GM12878 (cell line): ENCODE measurements at places on chromosomes 1 and 21.

DNA sequence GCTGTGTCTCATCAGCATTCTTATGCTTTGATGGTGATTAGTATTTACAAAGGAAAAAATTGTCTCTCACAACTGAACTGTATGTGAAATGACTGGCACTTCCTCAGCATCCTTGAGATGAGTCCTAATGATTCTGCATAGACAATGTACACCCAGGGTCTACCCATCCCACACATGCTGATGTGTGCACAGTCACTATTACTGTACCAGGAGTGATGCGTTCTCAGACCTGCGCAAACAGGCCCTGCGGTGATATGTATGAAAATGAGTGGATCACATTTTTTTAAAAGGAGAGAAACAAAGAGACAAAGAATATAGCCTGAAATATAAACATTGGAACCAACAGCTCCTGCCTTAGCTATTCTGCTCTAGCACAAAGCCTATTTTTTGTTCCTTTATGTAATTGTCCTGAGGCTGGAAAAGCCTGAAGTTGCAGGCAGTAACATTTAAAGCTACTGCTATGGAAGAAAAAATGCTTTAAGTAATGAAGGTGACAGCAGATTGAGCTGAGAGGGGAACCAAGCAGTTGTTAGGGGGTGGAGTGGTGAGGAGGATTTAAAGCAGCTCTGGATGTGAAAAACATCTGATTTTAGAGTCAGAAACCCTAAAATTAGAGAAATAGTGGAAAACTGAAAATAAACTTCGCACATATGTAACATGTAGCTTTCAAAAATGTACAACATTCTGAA is 5.5 kb downstream of the RCAN1 start:
- H3K4me3 ChIP-seq: no peak overlapping the region
- peaks cover 6% of the 10 kb centered on the region; the same call in 1 of the 2 replicates for H3K4me1 ChIP-seq
- H3K27me3 ChIP-seq: no peaks in the 10 kb centered on the region
- no peaks in the 10 kb centered on the region for H3K36me3 ChIP-seq
- no peak overlapping the region for H3K27ac ChIP-seq

DNA sequence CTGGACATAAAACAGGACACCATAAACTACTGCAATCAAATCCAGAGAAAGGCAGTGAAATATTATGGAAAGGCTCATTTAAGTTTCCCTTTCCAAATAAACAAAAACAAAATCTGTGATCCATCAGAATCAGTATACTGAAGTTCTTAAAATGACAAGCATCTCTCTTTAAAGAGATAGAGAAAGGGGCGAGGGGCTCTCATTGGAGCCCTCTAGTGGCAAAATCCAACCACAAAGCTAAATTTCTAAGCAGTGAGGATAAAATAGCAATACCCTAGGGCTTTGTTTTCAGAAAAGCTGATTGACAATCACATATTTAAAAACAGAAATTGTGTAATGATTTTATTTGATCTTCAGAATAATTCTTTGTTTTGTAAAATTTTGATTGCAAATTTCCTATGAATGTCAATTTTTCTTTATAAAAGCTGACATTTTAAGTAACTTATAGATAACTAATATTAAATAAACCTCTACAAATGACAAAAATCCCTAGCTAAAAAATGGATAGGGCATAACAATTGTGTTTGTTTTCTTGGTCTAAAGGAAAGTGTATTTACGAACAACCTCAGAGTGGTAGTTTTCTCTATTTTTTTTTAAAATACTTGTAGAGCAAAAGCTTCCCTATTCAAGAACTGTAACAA is 138.2 kb downstream of the COL24A1 start:
- no peaks in the 10 kb centered on the region for H3K27me3 ChIP-seq
- peaks cover 16% of the 10 kb centered on the region; the same call in 1 of the 2 replicates for H3K4me1 ChIP-seq
- no peaks in the 10 kb centered on the region for H3K36me3 ChIP-seq
- H3K27ac ChIP-seq: no peak overlapping the region; the same call in 1 of the 2 replicates

- no peak overlapping the region for H3K4me3 ChIP-seq
- H3K27me3 ChIP-seq: no peaks in the 10 kb centered on the region
- H3K36me3 ChIP-seq: no peaks in the 10 kb centered on the region
- no peaks in the 10 kb centered on the region for H3K4me1 ChIP-seq
- H3K27ac ChIP-seq: no peak overlapping the region
These were observed 98.0 kb upstream of the KCNJ6 start for GRCh38 chr21:38014298-38014697.

GRCh38 chr1:114153261-114154145 is at the start of gene SYT6:
TSS of gene SYT6 (minus strand) at chr1:114153869. CDS start at chr1:114153772, 97 bp downstream.
- no peak within 1 kb of the TSS for H3K27ac ChIP-seq
- DNase-seq: no peak
- H3K4me1 ChIP-seq: no peaks in the 10 kb centered on the region
- H3K36me3 ChIP-seq: no peaks in the 10 kb centered on the region

GRCh38 chr1:28642056-28642846 is 616 bp downstream of the TAF12 start:
- peaks cover 12% of the 10 kb centered on the region for H3K4me1 ChIP-seq
- no peaks in the 10 kb centered on the region for H3K36me3 ChIP-seq

DNA sequence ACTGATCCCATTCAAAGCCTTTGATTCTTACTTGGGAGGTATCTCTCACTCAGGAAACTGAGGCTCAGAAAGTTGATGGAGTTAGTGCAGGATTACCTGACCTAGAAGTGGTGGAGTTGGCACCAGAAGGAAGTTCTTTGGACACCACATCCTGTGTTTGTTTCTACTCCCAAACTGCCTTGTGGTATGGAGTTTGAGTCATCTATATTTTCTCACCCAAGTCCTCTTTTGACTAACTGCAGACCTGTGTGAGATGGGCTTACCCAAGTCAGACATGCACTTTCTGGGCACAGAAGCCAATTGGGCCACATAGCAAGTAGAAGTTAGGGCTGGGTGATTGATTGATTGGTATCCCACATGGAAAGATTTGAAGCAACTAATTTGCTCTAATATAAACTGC is 36.1 kb downstream of the FGGY start:
- H3K27me3 ChIP-seq: no peaks in the 10 kb centered on the region
- peaks cover 3% of the 10 kb centered on the region for H3K4me1 ChIP-seq
- H3K36me3 ChIP-seq: no peaks in the 10 kb centered on the region; the same call in 1 of the 2 replicates
- no peak overlapping the region for H3K4me3 ChIP-seq

GRCh38 chr1:1219341-1219740 is 5.4 kb upstream of the TNFRSF4 start:
- peaks cover 13% of the 10 kb centered on the region for H3K4me1 ChIP-seq
- H3K27ac ChIP-seq: no peak overlapping the region
- no peak overlapping the region for H3K4me3 ChIP-seq
- H3K27me3 ChIP-seq: no peaks in the 10 kb centered on the region
- no peak for DNase-seq

DNA sequence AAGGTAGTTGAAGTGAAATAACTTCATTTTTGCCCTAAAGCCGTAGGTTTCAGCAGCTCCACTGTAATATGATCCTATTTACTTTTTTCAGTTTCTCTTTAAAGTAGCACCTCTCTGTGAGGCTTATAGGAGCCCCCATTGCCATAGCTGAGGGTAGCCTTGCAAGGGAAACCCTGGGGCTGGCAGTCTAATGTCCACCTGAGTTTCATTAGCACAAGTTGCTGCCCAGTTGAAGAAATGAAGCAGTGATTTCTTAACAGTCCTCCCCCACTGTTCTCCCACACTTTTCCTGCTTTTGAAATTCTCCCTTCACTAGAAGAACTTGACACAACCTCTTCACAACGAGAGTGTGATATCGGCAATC is 1.5 kb downstream of the HMCN1 start:
- no peak overlapping the region for H3K4me3 ChIP-seq
- no peaks in the 10 kb centered on the region for H3K36me3 ChIP-seq
- H3K4me1 ChIP-seq: no peaks in the 10 kb centered on the region
- no peak overlapping the region for H3K27ac ChIP-seq
- peaks cover 12% of the 10 kb centered on the region for H3K27me3 ChIP-seq

DNA sequence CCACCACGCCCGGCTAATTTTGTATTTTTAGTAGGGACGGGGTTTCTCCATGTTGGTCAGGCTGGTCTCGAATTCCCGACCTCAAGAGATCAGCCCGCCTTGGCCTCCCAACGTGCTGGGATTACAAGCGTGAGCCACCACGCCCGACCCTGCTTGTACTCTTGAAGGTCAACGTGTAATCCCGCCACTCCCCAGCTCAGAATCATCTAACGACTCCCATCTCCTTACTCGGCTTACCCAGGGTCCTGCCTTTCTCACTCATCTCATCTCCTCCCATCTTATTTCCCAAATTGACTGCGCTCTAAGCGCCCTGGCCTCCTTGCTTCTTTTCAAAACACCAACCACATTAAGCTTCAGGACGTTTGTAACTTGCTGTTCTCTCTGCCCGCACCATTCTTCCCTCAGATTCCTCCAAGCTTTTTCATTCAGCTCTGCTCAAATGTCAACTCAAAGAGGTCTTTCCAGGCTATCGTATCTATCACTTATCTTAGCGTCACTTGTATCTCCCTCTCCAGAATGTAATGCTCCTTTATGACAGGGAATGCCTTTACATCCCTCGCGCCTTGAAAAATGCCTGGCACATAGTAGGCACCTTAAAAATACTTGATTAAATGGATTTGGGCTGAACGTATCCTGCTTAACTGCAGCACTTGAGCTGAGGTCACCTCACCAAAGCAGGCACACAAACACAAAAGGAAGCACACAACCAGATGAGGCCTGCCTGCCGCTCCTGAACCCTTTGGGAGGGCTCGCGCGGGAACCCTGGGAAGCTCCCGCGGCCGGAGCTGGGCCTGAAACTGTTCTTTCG is 1.4 kb upstream of the USP1 start:
- H3K4me1 ChIP-seq: no peaks in the 10 kb centered on the region
- no peaks in the 10 kb centered on the region for H3K36me3 ChIP-seq
- H3K4me3 ChIP-seq: peak overlapping the region; percentile 74
- no peaks in the 10 kb centered on the region for H3K27me3 ChIP-seq
- H3K27ac ChIP-seq: peak overlapping the region; percentile 95
- DNase-seq: no peak

DNA sequence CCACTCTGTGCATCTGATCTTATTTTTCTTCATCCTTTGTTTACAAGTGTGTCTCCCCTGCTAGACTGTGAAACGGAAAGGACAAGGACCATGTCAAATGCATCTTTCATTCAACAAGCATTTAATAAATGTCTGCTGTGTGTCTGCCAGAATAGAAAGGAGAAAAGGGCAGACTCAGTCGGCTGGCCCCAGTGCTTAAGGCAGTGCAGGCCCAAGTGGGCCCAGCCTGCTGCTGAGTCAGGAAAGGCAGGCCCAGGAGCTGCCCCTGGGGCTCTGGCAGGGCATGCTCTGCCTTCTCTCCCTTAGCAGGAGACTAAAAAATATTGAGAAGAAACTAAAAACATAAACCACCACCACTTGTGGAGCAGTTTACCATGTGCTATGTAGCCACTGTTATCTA is 38.1 kb downstream of the PLEKHA6 start:
- H3K27ac ChIP-seq: no peak overlapping the region
- no peaks in the 10 kb centered on the region for H3K36me3 ChIP-seq
- H3K4me1 ChIP-seq: no peaks in the 10 kb centered on the region
- H3K27me3 ChIP-seq: no peaks in the 10 kb centered on the region; the same call in 1 of the 2 replicates
- DNase-seq: no peak

DNA sequence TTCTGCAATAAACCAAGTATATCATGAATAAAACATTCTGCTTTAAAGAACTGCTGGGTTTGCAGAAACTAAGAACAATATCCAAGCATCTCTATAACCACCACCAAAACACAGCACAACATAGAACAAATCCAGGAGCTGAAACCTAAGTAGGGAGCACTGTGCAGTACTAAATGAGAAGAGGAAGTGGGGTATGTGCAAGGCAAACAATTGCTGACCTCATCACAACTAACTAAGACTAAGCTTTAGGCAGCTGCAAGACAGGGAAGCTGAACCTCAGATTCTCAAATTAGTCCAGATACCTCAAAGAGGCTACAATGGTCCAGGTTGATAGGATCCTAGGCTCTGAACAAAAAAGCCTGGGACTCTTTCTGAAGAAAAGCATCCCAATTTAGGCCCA is 172.6 kb downstream of the SLC44A5 start:
- no peaks in the 10 kb centered on the region for H3K27me3 ChIP-seq
- H3K4me3 ChIP-seq: no peak overlapping the region

GRCh38 chr1:93662481-93663207 is 19.0 kb downstream of the BCAR3 start:
- no peaks in the 10 kb centered on the region for H3K27me3 ChIP-seq
- no peak for DNase-seq
- H3K4me1 ChIP-seq: no peaks in the 10 kb centered on the region
- H3K36me3 ChIP-seq: no peaks in the 10 kb centered on the region
- H3K27ac ChIP-seq: no peak overlapping the region

DNA sequence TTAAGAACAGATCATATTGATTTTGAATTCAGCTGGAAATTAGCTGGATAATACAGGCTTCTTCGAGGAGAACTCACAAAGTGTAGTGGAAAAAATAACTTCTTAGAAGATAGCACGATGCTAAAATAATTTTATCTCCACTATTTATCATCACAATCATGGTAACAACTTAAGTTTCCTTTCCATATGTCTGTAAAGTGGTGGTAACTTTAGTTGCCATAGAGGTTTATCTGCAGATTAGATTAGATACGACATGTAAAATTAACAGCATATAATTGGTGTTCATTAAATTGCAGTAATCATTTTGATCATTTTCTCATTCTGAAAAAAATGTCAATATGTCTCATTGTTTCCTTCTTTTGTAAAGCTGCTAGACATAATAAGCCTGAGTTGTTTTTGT is 921.5 kb downstream of the KCNT2 start:
- no peaks in the 10 kb centered on the region for H3K4me1 ChIP-seq
- H3K36me3 ChIP-seq: no peaks in the 10 kb centered on the region
- no peak for DNase-seq
- no peak overlapping the region for H3K27ac ChIP-seq

GRCh38 chr21:39108291-39109162 is 74.7 kb downstream of the PSMG1 start:
- H3K36me3 ChIP-seq: no peaks in the 10 kb centered on the region
- no peak overlapping the region for H3K4me3 ChIP-seq
- no peaks in the 10 kb centered on the region for H3K4me1 ChIP-seq
- no peak overlapping the region for H3K27ac ChIP-seq
- no peak for DNase-seq
- no peaks in the 10 kb centered on the region; the same call in 1 of the 2 replicates for H3K27me3 ChIP-seq

GRCh38 chr1:64490213-64490818 is 20.4 kb downstream of the CACHD1 start:
- no peak overlapping the region for H3K27ac ChIP-seq
- no peak for DNase-seq
- no peak overlapping the region for H3K4me3 ChIP-seq

DNA sequence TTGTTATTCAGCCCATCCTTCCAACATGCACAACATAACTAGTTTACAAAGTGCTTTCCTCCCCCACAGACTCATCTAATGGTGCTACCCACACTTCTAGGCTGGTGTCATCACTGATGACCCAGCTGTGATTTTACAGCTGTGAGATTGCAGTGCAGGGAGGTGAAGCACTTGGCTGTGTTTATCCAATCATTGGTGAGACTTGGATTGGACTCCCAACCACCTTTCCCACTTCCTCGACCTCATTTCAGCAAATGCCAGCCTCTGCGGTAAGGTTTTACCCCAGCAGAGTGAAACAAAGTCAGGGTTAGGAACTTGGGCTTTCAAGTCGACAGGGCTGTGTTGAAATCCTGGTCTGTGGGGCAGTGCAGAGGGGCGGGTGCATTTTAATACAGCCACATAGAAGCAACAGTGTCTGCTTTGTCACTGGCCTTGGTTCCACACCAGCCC is 22.1 kb downstream of the ECHDC2 start:
- H3K27ac ChIP-seq: no peak overlapping the region
- H3K27me3 ChIP-seq: no peaks in the 10 kb centered on the region
- no peak for DNase-seq
- peaks cover 3% of the 10 kb centered on the region; the same call in 1 of the 2 replicates for H3K36me3 ChIP-seq

- no peak overlapping the region for H3K4me3 ChIP-seq
- H3K36me3 ChIP-seq: no peaks in the 10 kb centered on the region
- H3K4me1 ChIP-seq: no peaks in the 10 kb centered on the region
These were observed 1.7 kb upstream of the KRTAP7-1 start for GRCh38 chr21:30831194-30831765.
